ENCODE measurements at places on chromosomes 11 and 22. TPM values are rescaled to one million over a fixed set of nuclear protein-coding genes. Genes with fewer than 3 reads are reported as not detected.

The TREH gene
- total RNA-seq = not detected

GRCh38 chr22:27825174-27825573, 23.6 kb upstream of the MN1 start:
- DNase-seq = no peak

DNA sequence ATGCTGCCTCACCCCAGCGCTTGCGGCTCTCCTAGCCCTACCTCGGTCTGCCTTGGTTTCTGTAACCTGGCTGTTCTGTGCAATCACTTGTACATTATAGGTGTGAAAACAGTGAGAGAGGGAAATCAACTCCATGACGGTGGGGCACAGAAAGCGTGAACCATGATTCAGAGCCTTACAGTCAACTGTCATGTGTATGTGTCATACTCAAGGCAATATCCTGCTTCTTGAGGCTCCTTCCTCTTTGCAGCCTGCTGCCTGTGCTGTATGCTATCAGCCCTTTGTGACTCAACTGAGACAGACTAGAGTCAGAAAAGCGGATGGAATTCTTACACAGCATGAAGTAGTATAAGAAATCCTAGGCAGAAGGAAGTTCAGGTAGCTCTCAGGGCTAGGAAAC, 2.1 kb downstream of the NRIP3 start:
- no peak for DNase-seq

- no peak for DNase-seq
Measured at GRCh38 chr22:42078469-42079318, 806 bp upstream of the SMDT1 start.

DNA sequence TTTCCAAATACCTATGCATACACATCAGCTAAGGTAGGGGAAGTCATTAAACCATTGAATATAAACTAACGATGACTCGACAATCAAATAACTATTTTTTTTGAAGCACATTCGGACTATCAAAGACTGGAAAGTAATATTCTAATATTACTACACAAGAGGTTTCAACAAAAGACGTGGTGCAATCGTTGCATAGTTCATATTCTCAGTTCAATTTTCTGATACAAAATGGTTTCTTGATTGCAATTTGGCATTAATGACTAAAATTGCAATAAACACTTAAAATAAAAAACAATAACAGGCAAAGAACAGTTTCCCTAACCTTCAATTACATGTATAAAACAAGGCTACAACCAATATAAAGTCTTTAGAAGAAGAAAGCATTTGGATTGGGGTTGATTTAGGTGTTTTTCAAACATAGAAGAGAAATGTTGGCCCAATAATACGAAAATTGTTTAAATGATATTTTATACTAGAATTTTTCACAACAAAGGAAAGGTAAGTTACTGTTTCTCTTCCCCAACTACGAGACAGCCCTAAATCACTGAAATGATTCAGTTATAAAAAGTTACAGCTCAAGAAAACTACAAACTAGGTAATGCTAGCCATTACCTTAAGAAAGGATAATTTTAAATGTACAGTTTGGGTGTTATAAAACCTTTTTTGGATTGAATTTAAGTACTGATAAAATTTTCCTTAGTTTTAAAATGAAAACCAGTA, 17.6 kb downstream of the BLID start:
- no peak for DNase-seq

The FGF4 gene
- total RNA-seq = not detected

The ACTN3 gene
- not detected for total RNA-seq
